Memory B cell (primary cell): ENCODE measurements at places on chromosomes 1 and 21.
A peak's percentile ranks its signal among the peaks of the same experiment; 100 is the strongest.

DNA sequence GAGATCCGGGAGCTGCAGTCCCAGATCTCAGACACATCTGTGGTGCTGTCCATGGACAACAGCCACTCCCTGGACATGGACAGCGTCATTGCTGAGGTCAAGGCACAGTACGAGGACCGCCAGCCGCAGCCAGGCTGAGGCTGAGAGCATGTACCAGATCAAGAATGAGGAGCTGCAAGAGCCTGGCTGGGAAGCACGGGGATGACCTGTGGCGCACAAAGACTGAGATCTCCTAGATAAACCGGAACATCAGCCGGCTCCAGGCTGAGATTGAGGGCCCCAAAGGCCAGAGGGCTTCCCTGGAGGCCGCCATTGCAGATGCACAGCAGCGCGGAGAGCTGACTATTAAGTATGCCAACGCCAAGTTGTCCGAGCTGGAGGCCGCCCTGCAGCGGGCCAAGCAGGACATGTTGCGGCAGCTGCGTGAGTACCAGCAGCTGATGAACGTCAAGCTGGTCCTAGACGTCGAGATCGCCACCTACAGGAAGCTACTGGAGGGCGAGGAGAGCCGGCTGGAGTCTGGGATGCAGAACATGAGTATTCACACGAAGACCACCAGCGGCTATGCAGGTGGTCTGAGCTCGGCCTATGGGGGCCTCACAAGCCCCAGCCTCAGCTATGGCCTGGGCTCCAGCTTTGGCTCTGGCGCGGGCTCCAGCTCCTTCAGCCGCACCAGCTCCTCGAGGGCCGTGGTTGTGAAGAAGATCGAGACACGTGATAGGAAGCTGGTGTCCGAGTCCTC lies 25.5 kb downstream of the ETV3L start:
- no peak overlapping the region for H3K4me3 ChIP-seq
- H3K27me3 ChIP-seq: peaks cover 13% of the 10 kb centered on the region
- H3K27ac ChIP-seq: no peak overlapping the region
- DNase-seq: no peak

DNA sequence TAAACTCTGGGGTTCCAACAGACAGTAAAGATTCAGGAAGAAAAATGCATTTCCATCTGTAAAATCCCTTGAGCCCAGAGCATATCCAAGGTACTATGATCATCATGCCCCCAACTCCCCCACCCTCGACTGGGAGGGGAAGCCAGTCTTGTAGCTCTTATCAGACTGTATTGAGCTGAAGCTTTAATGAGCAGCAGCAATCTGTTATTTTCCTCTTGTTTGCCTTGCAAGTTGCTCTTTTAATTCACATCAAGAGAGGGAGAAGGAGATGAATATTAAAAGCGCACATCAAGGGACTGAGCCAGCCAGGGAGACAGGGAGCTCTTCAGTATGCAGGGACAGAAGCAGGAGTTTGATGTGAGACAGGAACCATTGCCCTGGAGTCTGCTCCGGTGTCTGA lies 52.5 kb upstream of the KCNA3 start:
- no peaks in the 10 kb centered on the region for H3K27me3 ChIP-seq
- peak overlapping the region; percentile 21 for H3K4me3 ChIP-seq
- peaks cover 20% of the 10 kb centered on the region for H3K4me1 ChIP-seq
- peak overlapping the region; percentile 1 for H3K27ac ChIP-seq

DNA sequence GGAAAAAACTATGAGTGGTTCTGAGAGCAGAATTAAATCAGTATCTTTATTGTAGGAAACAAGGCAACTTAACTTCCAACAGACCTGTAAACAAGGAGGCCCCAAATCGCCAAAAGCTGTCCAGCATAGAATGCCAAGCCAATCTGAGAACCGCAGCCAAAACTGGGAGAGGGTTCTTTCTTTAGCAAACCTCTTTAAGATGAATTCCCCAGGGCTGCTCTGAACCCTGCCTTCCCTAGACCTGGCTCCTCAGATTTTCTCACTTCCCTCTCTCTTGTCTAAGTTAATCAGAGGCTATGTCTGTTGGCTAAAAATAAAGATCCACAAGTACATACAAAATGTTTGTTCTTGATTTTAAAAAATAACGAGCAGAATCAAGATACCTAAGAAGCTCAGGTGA lies 141.4 kb downstream of the SMYD3 start:
- peaks cover 16% of the 10 kb centered on the region for H3K4me1 ChIP-seq
- H3K27ac ChIP-seq: peak overlapping the region; percentile 62
- no peaks in the 10 kb centered on the region for H3K27me3 ChIP-seq
- no peak overlapping the region for H3K4me3 ChIP-seq
- DNase-seq: no peak

- no peak overlapping the region for H3K4me3 ChIP-seq
- peaks cover 12% of the 10 kb centered on the region for H3K36me3 ChIP-seq
- peaks cover 2% of the 10 kb centered on the region for H3K27me3 ChIP-seq
- no peak for DNase-seq
- no peaks in the 10 kb centered on the region for H3K4me1 ChIP-seq
Observed at GRCh38 chr1:117836069-117836468, 93.4 kb downstream of the GDAP2 start.

- DNase-seq: no peak
- peaks cover 22% of the 10 kb centered on the region for H3K27me3 ChIP-seq
Observed at GRCh38 chr1:22217811-22218460, 75.0 kb upstream of the WNT4 start.

GRCh38 chr1:71738256-71738655 lies 544.1 kb downstream of the NEGR1 start:
- no peaks in the 10 kb centered on the region for H3K27me3 ChIP-seq
- H3K4me3 ChIP-seq: no peak overlapping the region
- DNase-seq: no peak
- H3K36me3 ChIP-seq: no peaks in the 10 kb centered on the region

- no peaks in the 10 kb centered on the region for H3K36me3 ChIP-seq
- no peak for DNase-seq
- no peaks in the 10 kb centered on the region for H3K4me1 ChIP-seq
- H3K27ac ChIP-seq: no peak overlapping the region
- H3K4me3 ChIP-seq: no peak overlapping the region
- peaks cover 5% of the 10 kb centered on the region for H3K27me3 ChIP-seq
Observed at GRCh38 chr1:87240661-87241285, 87.9 kb upstream of the LMO4 start.

DNA sequence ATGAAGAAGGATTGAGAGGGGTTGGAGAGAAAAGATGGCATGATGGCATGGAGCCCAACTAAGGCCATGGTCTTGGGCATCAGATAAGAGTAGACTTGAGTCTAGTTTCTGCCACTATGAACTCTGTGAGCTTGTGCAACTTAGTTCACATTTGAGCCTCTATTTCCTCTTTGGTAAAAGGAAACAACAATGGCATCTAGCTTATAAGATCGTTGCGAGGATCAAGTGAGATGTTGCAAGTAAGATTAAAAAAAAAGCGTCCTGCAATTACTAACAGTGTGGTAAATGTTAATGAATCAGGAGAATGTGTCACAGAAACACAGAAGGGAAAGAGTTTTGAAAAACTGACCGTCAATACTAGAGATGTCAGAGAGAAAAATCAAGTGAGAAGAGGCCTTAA lies 202.9 kb upstream of the FGGY start:
- no peak overlapping the region for H3K4me3 ChIP-seq
- no peaks in the 10 kb centered on the region for H3K27me3 ChIP-seq
- H3K36me3 ChIP-seq: no peaks in the 10 kb centered on the region
- no peak overlapping the region for H3K27ac ChIP-seq
- no peak for DNase-seq
- peaks cover 17% of the 10 kb centered on the region for H3K4me1 ChIP-seq

- no peaks in the 10 kb centered on the region for H3K27me3 ChIP-seq
- no peak overlapping the region for H3K4me3 ChIP-seq
- H3K27ac ChIP-seq: no peak overlapping the region
- no peak for DNase-seq
- H3K36me3 ChIP-seq: peaks cover 8% of the 10 kb centered on the region
Observed at GRCh38 chr1:12565966-12566352, 52.1 kb downstream of the DHRS3 start.
